NCI-H446 (cell line): ENCODE measurements at places on chromosomes 3 and 15.
A peak's percentile ranks its signal among the peaks of the same experiment; 100 is the strongest.

DNA sequence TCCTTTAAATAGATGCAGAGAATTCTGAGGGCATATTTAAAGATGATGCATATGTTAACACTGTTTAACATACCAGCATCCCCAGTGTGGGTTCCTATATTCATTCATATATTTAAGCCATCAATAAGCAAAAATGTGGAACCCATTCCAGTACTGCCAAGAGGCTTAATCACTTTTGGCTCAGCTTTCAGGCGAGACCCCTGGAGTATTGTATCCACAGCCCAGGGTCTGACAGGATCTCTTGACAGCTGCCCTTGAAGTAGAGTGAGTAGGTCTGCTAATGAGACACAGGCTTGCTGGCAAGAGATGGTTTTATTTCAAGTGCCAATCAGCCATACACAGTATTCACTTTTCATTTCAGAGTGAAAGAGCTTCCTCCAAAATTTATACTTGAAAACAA is 367.3 kb downstream of the OCA2 start:
- peak; percentile 1 for DNase-seq

GRCh38 chr3:89411201-89411600 is 303.8 kb downstream of the EPHA3 start:
- no peak for DNase-seq

- no peak for DNase-seq
These were observed 60.1 kb downstream of the PYDC2 start for GRCh38 chr3:191521055-191521454.

DNA sequence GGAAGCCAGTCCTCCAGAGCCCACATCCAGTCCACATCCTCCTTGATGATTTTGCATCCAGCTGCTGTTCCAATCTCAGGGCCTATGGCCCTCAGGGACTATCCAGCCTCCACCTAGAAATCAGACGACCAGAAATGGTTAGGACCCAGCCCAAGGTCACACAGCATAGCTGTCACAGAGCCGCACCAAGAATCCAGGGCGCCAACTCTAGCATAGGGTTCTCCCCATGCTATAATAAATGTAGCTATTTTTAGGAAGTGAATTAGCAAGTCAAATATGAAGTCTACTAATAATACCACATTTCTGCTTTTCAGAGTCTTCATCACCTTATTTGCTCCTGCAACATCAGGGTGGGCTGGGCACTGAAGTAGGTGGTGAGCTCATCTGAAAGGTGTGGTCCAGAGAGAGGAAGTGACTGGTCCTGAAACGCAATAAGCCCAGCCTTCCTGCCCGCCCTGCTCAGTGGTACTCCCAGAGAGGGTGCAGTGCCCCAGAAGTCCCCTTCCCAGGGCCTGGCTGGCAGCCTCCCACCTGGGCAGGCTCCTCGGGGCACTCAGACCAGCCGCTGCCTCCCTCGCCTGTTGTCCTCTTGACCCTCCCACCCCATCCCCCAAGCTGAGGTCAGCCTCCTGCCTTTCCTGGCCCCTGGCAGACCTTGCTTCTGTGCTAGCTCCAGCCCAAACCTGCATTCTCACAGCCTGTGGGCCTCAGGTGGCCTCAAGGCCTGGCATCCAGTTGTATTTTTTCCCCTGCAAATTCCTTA is 17.6 kb upstream of the CYP11A1 start:
- DNase-seq: no peak

- DNase-seq: no peak
These were observed 118.2 kb upstream of the GOLIM4 start for GRCh38 chr3:168213920-168214319.

DNA sequence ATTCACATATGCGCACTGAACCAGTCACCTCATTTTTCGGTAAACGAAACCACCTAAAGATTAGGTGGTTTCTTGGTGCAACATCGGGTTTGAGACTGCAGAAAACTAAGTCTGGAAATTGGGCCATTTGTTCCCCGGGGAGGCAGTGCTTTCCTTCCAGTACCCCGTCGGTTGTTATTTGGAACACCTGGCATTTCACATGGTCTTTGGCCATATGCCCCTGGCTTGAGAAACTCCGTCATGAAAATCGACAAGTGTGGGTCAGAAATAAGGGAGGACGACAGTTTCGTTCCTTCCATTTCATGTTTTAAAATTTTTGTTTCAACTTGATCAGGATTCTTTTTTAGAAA is 544 bp upstream of the GATM start:
- no peak for DNase-seq

DNA sequence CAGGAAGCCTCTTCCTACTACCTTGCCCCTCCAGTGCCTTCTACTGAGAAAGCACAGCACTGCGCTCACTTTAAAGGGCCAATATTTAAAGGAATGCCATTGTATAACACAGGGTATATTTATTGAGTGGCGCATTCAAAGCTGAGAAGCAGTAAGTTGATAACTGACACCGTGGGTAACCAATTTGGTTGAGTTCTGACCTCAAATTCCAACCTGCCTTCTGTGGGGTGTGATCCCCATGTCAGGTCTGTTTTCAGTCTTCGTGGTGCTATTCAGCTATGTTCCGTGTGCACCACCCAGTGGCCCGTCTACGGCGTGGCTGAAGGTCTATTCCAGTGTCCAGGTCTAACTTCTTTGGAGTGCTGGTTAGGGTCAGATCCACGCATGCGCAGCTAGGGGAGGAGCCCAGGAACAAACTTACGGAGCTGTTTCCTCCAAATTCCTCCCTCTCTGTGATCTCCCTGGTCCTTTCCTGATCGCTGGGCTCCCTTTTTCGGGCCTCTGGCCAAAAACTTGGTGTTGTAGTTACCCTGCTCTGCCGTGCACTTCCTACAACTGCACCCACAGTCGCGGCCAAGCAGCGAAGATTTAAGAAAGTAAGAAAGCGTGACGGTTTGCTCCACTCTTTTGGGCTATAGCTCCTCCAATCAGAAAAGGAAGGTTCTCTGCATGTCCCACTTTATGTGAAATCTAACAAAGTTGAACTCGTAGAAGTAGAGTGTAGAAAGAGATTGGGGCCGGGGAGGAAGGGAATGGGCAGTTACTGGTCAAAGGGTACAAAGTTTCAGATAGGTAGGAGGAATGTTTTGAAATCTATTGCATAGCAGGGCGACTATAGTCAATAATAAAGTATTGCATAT is 7.7 kb downstream of the LRRC2 start:
- DNase-seq: no peak
